ENCODE measurements at places on chromosomes 1 and 21.

GRCh38 chr1:55860326-55860725, 645.2 kb upstream of the USP24 start:
- no peak for DNase-seq

- no peak for DNase-seq
Measured at GRCh38 chr1:92964998-92965397, 3.7 kb upstream of the DIPK1A start.

GRCh38 chr1:109823543-109824348, 60.0 kb upstream of the EPS8L3 start:
- no peak for DNase-seq

- no peak for DNase-seq
Measured at GRCh38 chr1:22259551-22260282, 116.8 kb upstream of the WNT4 start.

DNA sequence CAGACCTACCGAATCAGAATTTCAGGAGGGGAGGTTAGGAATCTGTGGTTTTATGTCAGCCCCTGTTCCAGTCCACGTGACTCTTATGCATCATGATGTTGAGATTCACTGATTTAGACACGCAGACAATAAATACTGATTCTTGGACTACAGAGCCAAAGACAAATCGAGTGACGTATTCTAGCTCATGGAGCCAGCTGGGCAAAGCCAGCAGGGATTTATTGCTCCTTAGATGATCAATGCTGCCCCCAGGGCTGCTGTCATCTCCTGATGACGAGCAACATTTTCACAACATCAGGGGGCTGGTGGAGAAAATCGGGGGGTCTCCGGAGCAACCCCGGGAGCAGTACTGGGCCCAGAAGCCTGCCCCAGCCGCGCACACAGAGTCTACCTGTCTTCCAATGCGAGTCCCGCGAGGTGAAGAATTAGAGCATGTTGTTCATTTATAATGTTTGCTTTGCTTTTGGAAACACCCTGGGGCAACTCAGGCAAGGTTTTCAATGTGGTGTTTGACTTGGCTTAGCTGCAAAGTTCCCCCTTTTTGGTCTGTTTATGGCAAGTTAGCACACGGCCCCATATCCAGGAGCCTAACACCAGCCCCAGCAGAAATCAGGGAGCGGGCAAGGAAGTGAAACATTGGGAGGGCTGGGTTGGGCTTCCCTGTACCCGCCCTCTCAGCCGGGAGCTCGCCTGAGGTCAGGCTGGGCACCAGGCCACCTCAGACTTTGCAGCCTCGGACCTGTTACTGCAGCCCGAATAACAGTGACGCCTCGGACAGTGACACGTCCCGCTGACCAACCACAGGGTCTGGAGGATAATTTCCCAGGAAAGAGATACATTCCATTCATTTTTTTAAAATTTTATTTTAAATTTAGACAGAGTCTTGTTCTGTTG, 19.9 kb upstream of the CLDN14 start:
- no peak for DNase-seq

- no peak for DNase-seq
Measured at GRCh38 chr1:6954591-6954990, 169.3 kb downstream of the CAMTA1 start.

GRCh38 chr1:221783936-221784335, 42.0 kb upstream of the DUSP10 start:
- DNase-seq, result no peak

GRCh38 chr1:160681066-160681890, 30.3 kb downstream of the CD48 start:
- no peak for DNase-seq

- DNase-seq, result no peak
Measured at GRCh38 chr1:225480825-225481434, 53.1 kb upstream of the LBR start.

GRCh38 chr1:248847956-248848561, 10.0 kb downstream of the ZNF672 start:
- no peak for DNase-seq

GRCh38 chr21:14713109-14713508, 167.0 kb upstream of the SAMSN1 start:
- DNase-seq, result no peak

GRCh38 chr1:214506972-214507431, 44.4 kb downstream of the PTPN14 start:
- no peak for DNase-seq

DNA sequence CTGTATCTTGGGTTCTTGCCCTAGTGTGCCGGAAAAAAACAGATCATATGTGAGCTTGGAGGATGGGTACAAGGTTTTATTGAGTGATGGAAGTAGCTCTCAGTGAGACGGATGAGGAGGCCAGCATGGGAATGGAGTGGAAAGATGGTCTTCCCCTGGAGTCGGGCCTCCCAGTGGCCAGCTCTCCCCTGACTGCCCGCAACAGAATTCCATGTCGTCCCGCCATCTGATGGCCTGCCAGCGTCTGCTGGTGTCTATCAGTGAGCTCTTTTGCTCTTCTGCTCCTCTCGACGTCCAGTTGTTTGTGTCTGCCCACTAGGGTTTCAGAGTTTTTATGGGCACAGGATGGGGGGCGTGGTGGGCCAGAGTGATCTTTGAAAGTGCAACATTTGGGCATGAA, 315.2 kb upstream of the BRINP3 start:
- no peak for DNase-seq

GRCh38 chr1:243598433-243598832, 251.6 kb downstream of the AKT3 start:
- DNase-seq, result no peak

- no peak for DNase-seq
Measured at GRCh38 chr1:19672237-19672636, 7.6 kb downstream of the HTR6 start.

- DNase-seq, result no peak
Measured at GRCh38 chr1:203140743-203141520, 13.4 kb downstream of the ADORA1 start.

GRCh38 chr1:92909321-92909720, 51.9 kb downstream of the DIPK1A start:
- DNase-seq, result peak; percentile 23

DNA sequence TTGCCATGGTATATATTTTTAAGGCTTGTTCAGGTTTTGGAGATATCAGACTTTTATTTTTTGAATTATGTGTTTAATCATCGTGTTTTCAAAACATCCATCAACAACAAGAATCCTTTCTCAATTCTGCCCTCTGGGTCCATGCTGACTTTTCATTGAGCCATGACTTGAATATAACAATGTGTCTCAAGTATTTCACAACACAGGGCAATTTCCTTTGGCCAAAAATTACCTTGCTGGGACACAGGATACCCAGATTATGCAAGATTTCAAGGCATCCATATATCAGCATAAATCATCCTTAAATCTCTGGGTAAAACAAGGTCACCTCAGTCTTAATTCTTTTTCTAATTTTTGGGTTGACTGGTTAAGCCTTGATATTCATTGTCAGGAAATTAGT, 411.2 kb upstream of the USP24 start:
- no peak for DNase-seq
